ENCODE measurements at places on chromosomes 2 and 18.

DNA sequence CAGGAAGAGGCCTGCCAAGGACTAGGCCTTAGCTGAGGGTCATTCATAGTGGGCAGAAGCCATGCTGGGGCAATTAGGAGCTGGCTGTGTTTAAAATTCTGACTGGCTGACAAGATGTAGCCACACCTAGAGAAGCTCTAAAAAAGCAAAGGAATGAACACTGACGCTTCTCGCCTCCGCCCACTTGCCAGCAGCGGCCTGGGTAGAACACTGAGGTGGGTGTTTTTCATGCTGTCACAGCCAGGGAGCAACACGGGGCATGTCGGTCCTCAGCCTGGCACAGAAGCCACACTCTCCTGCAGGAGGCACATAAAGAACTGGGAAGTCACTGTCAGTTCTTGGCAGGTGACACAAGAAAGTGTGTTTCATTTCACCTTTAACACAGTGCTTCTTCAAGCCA, 10.4 kb downstream of the CHST10 start:
- H3K4me1 ChIP-seq: no peaks in the 10 kb centered on the region
- DNase-seq: no peak
- peaks cover 10% of the 10 kb centered on the region for H3K36me3 ChIP-seq
- no peaks in the 10 kb centered on the region for H3K27me3 ChIP-seq

DNA sequence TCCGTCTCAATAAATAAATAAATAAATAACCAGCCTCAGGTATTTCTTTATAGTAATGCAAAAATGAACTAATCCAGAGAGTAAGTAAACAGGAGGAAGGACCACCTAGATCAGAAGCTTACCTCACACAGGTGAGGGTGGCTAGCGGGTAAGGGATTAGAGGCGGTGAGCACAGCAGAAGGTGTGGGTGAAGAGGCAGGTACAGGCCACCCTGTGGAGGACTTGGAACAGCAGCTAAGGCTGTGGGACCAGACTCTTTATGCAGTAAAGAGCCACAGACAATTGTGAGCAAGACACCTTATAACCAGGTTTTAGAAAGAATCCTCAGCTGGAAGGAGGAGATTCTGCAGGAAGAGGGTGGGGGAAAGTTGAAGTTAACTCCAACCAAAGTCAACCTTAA, 34.2 kb upstream of the TTR start:
- H3K36me3 ChIP-seq: no peaks in the 10 kb centered on the region
- no peaks in the 10 kb centered on the region for H3K4me1 ChIP-seq
- no peak for DNase-seq
- no peak overlapping the region for H3K27ac ChIP-seq
- H3K4me3 ChIP-seq: no peak overlapping the region

DNA sequence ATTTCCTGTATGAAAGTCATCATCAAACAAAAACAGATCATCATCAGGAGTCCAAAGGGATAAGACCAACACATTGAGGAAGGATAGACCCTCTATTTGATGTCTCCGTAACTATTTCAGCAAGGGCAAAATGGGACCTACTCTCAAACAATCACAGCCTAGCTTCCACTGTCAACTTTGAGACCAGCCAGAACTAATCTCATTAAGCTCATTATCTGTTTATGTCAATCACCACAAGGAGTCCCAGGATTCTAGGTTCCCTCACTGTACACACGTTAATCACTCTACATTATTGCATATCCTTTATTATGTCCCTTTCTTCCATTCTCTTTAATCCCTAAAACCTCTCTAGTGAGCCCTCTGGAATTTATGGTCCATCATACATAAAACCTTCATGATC, 370.3 kb upstream of the LINC00305 start:
- no peaks in the 10 kb centered on the region for H3K36me3 ChIP-seq
- DNase-seq: no peak
- no peak overlapping the region for H3K27ac ChIP-seq
- H3K4me1 ChIP-seq: no peaks in the 10 kb centered on the region

- H3K27ac ChIP-seq: no peak overlapping the region
- peaks cover 6% of the 10 kb centered on the region for H3K4me1 ChIP-seq
- no peaks in the 10 kb centered on the region for H3K27me3 ChIP-seq
- no peak overlapping the region for H3K4me3 ChIP-seq
Observed at GRCh38 chr2:133740500-133740899, 172.2 kb upstream of the NCKAP5 start.

DNA sequence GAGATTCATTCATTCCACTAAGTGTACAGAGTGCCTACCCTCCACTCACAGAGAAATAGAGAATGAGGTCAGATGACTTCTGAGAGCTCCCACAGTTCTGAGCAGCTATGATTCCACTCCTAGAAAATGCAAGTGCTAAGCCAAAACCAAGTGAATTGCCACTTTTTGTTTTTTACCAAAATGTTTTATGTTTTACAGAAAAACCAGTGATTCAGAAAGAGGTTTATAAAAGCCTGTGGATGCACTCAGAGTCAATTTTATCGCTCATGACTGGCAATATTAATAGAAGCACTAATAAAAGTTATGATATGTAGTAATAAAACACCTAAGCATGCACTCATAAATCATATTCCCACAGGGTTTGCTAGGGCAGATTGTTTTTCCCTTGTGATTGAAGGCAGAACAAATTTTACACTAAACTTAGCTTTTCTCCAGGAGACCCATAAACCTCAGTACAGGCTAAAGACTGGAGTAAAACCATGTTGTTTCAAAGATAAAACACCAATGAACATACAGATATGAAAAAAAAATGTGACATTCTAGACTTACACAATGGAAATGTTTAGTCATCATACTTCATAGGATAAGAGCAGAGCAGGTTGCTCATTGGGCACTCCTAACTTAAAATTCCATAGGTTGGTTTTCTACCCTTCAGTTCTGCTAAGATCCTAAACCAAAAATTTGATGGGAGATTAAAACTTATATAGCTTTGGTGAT, 67.5 kb downstream of the PDK1 start:
- no peaks in the 10 kb centered on the region for H3K27me3 ChIP-seq
- DNase-seq: peak; percentile 89
- H3K4me3 ChIP-seq: no peak overlapping the region
- H3K4me1 ChIP-seq: peaks cover 2% of the 10 kb centered on the region
- no peak overlapping the region for H3K27ac ChIP-seq

GRCh38 chr18:60146220-60146960, 226.2 kb downstream of the MC4R start:
- no peak overlapping the region for H3K27ac ChIP-seq
- H3K4me3 ChIP-seq: no peak overlapping the region
- no peaks in the 10 kb centered on the region for H3K36me3 ChIP-seq
- no peaks in the 10 kb centered on the region for H3K4me1 ChIP-seq

- H3K36me3 ChIP-seq: no peaks in the 10 kb centered on the region
- no peak overlapping the region for H3K4me3 ChIP-seq
- H3K27ac ChIP-seq: no peak overlapping the region
- peaks cover 13% of the 10 kb centered on the region for H3K4me1 ChIP-seq
- no peaks in the 10 kb centered on the region for H3K27me3 ChIP-seq
Observed at GRCh38 chr2:186542002-186542401, 47.9 kb upstream of the ITGAV start.

GRCh38 chr18:57856128-57856527, 53.0 kb upstream of the ATP8B1 start:
- H3K4me1 ChIP-seq: no peaks in the 10 kb centered on the region
- no peak for DNase-seq
- no peaks in the 10 kb centered on the region for H3K27me3 ChIP-seq
- no peaks in the 10 kb centered on the region for H3K36me3 ChIP-seq
- H3K4me3 ChIP-seq: no peak overlapping the region

GRCh38 chr2:3302751-3303582, 74.7 kb downstream of the EIPR1 start:
- H3K4me3 ChIP-seq: no peak overlapping the region
- no peak for DNase-seq
- H3K4me1 ChIP-seq: no peaks in the 10 kb centered on the region
- no peak overlapping the region for H3K27ac ChIP-seq
- H3K27me3 ChIP-seq: no peaks in the 10 kb centered on the region

DNA sequence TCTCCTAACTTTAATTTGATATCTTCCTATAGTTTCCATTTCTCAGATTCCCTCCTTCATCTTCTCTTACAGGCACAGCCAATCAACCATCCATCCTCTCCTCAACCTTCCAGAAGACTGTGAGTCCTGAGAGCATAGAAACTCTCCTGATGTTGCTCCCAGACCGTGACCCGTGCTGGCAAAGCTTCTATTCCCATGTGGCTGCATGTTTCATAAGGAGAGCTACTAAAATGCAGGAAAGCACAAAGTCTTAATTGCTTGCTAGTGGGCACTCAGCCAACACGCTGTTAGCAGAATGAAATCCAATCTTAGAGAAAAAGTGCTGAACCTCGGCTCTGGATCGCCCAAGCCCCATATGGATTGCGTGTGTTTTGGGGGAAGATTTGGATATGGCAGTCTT, 1244.7 kb upstream of the ZEB2 start:
- no peaks in the 10 kb centered on the region for H3K36me3 ChIP-seq
- DNase-seq: no peak
- peaks cover 4% of the 10 kb centered on the region for H3K4me1 ChIP-seq
- no peak overlapping the region for H3K4me3 ChIP-seq

DNA sequence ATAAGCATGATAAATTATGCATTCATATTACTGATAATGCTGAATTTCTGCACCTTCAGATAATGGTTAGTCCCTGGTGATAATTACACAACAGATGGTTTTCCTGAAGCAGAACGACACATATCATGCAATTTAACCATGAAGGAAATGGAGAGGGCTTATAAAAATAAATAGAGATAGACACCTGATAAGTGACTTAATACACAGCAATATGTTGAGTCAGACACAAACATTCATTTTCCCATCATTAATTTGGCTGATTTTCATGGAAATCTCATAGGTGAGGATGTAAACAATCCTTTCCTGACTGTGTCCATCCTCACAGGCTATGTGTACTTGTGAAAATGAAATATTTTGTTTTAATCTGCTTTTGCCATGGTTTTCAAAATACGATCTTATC, 36.9 kb upstream of the DSEL start:
- no peak overlapping the region for H3K27ac ChIP-seq
- peak; percentile 31 for DNase-seq
- no peaks in the 10 kb centered on the region for H3K4me1 ChIP-seq
- no peaks in the 10 kb centered on the region for H3K36me3 ChIP-seq
- H3K4me3 ChIP-seq: no peak overlapping the region
- no peaks in the 10 kb centered on the region for H3K27me3 ChIP-seq

- H3K4me3 ChIP-seq: no peak overlapping the region
- H3K27ac ChIP-seq: no peak overlapping the region
- H3K27me3 ChIP-seq: no peaks in the 10 kb centered on the region
- peak; percentile 71 for DNase-seq
- peaks cover 5% of the 10 kb centered on the region for H3K4me1 ChIP-seq
Observed at GRCh38 chr18:61825386-61825785, 67.4 kb downstream of the RNF152 start.

DNA sequence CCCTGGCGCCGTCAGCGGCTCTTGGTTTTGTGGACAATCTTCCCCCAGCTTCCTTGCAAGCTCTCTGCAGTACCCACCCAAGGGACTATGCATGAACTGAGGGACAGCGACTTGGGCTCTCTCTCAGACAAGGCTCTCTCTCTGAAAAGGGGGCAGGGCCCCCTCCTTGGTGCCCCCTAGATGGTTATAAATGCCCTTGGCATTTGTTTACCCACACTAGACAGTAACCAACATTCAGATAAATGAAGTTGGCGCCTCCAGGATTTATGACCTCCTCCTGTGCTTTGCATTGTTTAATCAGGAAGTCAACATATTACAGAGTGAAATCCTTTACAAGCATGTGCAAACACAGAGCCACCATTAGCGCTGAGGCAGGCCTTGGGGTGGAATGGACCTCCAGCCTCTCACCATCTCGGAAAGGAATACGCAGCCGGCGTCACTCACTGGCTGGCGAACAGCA, 547.4 kb upstream of the ID2 start:
- no peaks in the 10 kb centered on the region for H3K27me3 ChIP-seq
- DNase-seq: no peak
- no peaks in the 10 kb centered on the region for H3K36me3 ChIP-seq

- H3K4me3 ChIP-seq: no peak overlapping the region
- no peaks in the 10 kb centered on the region for H3K27me3 ChIP-seq
- no peak overlapping the region for H3K27ac ChIP-seq
Observed at GRCh38 chr2:215609089-215610032, 173.5 kb upstream of the FN1 start.

DNA sequence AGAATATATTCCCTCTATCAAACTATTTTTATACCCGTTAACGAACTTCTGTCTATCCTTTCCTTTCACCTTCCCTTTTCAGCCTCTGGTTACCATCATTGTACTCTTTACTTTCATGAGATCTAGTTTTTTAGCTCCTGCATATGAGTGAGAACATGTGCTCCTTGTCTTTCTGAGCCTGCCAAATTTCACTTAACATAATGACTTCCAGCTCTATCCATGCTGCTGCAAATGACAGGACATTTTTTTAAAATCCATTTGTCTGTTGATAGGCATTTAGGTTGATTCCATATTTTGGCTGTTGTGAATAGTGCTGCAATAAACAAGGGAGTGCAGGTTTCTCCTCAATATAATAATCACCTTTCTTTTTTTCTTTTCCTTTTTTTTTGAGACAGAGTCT, 8.2 kb upstream of the CCDC195 start:
- no peak overlapping the region for H3K27ac ChIP-seq
- no peaks in the 10 kb centered on the region for H3K4me1 ChIP-seq
- no peak overlapping the region for H3K4me3 ChIP-seq
- H3K36me3 ChIP-seq: no peaks in the 10 kb centered on the region
- DNase-seq: no peak

- DNase-seq: peak; percentile 5
- H3K27me3 ChIP-seq: no peaks in the 10 kb centered on the region
- no peak overlapping the region for H3K27ac ChIP-seq
- no peak overlapping the region for H3K4me3 ChIP-seq
- H3K36me3 ChIP-seq: no peaks in the 10 kb centered on the region
Observed at GRCh38 chr2:168992026-168992425, 39.1 kb downstream of the ABCB11 start.

GRCh38 chr2:189267925-189268579, 88.5 kb upstream of the COL5A2 start:
- peak; percentile 81 for DNase-seq
- peaks cover 2% of the 10 kb centered on the region for H3K4me1 ChIP-seq
- H3K36me3 ChIP-seq: no peaks in the 10 kb centered on the region
- H3K27ac ChIP-seq: peak overlapping the region; percentile 10

DNA sequence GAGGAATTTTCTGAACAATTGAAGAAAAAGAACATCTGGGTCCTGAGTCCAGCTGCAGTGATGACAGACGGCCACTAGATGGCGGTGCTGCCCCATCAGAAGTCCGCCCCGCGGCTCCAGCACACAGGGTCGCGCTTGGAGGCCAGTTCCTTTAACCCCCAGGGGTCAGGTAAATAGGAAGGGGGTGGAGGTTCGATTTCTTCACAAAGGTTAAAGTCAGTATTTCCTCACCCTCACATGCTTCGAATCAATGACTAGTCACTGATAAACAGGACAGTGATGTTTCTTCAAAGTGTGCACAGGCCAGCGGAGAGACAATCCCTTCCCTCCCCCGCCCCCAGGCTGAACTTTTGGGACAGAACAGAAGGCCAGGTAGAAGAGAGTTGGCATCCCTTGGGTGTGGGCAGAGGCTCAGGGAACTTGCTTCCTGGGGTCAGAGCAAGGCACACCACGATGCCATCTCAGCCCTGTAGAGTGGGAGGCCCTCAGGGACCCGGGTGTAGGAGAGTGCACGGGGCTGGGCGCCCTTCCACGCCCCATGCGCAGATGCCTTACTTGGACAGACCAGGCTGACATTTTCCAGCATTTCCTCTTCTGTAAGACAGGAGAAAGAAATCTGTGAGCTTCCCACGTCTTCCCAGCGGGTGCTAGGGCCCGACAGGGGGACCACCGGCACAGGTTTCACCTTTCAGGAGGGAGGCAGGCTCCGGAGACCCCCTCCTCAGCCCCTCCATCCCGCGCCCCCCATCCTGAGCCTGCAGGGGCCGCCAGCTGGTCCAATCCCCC, 722 bp downstream of the APOB start:
- H3K27ac ChIP-seq: no peak overlapping the region
- no peaks in the 10 kb centered on the region for H3K36me3 ChIP-seq
- peaks cover 2% of the 10 kb centered on the region for H3K27me3 ChIP-seq
- peak; percentile 31 for DNase-seq
